Mesothelial cell of epicardium (in vitro differentiated cells): ENCODE measurements at places on chromosomes 5 and 9.

DNA sequence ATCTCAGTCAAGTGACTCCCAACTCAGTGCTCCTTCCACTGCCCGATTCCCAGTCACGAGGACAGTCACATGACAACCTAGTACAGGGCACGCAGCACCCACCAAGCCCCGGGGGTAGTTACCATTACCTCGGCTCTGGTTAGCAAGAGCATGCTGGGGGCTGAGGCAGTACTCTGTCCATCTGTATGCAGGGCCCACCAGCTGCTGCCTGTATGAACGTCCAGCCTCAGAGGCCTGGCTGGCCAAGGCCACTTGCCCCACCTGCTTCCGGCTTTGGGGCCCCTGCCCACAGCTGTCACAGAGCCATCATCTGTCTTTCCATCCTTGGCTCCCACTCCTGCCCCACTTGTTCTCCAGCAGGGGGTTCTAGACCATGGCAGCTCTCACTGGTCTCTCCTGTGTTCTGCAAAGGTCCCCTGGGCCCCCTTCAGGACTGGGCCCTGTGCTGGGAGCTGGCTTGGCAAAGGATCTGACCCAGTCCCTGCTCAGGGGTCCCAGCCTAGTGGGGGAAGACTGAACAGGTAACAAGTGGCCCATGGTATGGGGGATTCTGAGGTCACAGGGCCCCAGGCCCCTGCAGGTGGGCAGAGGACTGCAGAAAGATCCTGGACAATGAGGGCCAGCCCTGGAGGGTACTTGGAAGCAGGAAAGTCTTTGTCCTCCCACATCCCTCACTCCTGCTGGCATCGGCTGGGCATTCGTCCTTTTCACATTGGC, 3.3 kb downstream of the RPL35 start:
- no peak for DNase-seq

DNA sequence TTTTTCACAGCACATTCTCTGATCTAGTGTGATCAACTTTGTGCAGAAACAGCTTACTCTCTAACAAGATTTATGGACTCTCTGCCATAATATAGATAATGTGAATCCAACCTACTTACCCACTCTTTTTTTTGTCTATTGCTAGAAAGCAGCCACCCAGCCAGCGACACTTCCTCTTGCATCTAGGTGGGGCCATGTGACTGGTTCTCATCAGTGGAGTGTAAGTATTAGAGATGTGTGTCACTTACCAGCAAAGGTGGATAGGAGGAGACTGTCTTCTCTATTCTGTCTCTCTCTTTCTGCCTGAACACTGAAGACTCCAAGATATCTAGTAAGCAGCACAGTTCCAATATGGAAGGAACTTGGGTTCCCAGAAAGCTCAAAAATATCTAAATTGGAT, 174.8 kb downstream of the MCTP1 start:
- DNase-seq: no peak

DNA sequence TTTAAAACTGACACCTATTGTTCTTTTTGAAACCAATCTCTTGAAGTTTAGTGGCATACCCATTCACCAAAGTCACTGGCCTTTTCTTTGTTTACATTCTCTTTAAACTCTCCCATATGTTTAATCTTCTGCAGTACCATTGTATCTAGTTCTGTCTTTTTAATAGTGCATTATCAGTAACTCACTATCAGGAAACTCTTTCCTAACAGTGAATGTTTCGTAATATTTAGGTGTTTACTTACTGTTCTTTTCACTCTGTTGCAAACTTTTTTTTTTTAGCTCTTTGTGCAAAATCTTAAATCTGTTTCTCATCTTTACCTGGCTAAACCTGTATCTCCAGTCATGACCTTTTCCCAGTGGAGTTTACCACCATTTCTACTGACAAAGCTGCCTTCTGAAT, 17.2 kb downstream of the SMAD5 start:
- no peak for DNase-seq

DNA sequence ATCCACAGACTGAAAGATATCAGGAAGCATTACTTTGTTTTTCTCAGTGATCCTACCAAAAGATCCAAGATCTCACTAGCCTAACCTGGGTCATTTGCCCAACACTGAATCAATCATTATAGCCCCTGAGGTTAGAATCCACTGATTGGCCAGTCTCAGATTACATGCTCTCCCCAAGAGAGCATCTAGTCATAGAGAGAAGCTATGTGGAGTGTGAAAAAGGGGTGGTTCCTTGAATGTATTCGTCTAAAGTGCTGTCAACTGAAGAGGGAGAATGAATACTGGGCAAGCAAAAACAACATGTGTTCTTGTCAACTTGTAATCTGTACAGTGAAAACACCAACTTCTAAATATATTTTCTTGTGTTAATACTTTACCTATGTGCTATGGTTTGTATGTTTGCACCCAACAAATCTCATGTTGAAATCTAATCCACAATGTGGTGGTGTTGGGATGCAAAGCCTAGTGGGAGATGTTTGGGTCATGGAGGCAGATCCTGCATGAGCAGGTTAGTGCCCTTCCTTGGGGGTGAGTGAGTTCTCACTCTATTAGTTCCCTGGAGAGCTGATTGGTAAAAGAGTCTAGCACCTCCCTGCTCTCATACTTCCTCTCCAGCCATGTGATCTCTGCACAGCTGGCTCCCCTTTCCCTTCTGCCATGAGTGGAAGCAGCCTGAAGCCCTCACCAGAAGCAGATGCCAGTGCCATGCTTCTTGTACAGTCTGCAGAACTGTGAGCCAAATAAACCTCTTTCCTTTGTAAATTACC, 60.3 kb upstream of the PJA2 start:
- DNase-seq: no peak

- DNase-seq: no peak
Measured at GRCh38 chr5:147332658-147333057, 97.8 kb downstream of the STK32A start.

DNA sequence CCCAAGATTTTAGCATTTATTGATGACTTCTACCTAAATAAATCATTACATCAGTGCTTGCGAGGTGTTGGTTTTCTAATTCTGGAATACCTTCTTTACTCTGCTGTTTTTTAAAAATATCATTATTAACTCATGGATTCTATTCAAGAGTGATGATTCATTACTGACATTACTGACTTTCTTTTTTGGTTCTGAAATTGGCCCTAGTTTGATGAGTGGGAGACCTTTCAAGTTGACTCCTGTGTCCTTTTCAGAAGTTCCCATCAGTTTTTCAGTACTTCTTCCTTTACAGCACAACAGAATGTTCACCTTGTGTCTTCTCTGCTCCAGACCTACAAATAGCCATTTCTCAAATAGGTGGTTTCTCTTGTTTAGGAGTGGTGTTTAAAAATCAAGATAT, 114.1 kb downstream of the PCSK5 start:
- no peak for DNase-seq

DNA sequence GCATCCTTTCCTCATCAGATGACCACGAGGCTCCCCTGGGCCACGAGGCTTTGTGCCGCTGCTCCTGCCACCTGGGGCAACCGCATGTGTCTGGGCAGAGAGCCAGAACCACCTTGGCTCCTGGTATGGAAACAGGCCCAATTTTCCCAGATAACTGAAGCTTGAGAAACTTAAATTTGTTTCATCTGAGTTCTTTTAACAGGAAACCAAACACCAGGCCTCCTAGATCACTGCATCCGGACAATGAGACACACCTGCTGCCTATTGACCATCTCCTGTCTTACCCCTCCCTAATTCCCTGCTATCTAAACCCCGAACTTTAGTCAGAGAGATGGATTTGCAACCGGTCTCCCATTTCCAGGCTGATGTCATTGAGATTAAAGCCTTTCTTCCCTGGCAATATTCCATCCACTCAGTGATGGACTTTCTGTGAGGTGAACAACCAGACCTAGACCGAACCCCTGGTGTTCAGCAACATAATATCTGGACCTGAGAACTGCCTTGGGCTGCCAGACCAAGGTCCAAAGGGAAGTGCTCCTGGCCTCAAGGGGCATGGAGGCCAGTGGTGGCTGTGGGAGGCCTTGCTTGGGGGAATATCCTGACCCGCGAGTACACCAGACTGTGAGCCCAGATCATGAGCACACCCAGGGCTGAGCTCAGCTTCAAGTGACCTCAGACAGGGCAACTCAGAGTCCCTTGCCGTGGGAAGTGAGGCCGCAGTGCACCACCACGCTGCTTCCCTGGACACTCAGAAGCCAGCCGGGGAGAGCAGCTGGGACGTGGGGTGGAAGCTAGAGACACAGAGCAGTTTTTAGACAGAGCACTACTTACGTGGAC, 199.7 kb downstream of the HSPA4 start:
- no peak for DNase-seq

GRCh38 chr5:131433109-131433508, 169.3 kb downstream of the CDC42SE2 start:
- no peak for DNase-seq

- DNase-seq: no peak
Measured at GRCh38 chr5:1810581-1811101, 9.4 kb downstream of the NDUFS6 start.

- DNase-seq: no peak
Measured at GRCh38 chr9:69527454-69527853, 144.7 kb downstream of the APBA1 start.

- DNase-seq: no peak
Measured at GRCh38 chr5:154860123-154860522, 1.7 kb downstream of the CNOT8 start.

- DNase-seq: no peak
Measured at GRCh38 chr9:83449166-83449565, 89.0 kb downstream of the FRMD3 start.

GRCh38 chr5:142977363-142978051, 207.3 kb downstream of the ARHGAP26 start:
- no peak for DNase-seq

GRCh38 chr5:143271431-143271830, 132.1 kb downstream of the NR3C1 start:
- no peak for DNase-seq

GRCh38 chr5:17316970-17317459, 99.6 kb downstream of the BASP1 start:
- no peak for DNase-seq

GRCh38 chr5:168613996-168614395, 34.8 kb upstream of the PANK3 start:
- DNase-seq: no peak

GRCh38 chr5:179906294-179906794, 1.4 kb downstream of the TBC1D9B start:
- DNase-seq: no peak

- DNase-seq: no peak
Measured at GRCh38 chr9:136558373-136558772, 12.5 kb upstream of the NOTCH1 start.
